Activated CD8-positive, alpha-beta memory T cell treated with anti-CD3 and anti-CD28 coated beads for 48 hours (primary cell): ENCODE measurements at places on chromosomes 5 and 9.

- no peak for DNase-seq
Observed at GRCh38 chr9:21923694-21924093, 70.5 kb downstream of the CDKN2A start.

DNA sequence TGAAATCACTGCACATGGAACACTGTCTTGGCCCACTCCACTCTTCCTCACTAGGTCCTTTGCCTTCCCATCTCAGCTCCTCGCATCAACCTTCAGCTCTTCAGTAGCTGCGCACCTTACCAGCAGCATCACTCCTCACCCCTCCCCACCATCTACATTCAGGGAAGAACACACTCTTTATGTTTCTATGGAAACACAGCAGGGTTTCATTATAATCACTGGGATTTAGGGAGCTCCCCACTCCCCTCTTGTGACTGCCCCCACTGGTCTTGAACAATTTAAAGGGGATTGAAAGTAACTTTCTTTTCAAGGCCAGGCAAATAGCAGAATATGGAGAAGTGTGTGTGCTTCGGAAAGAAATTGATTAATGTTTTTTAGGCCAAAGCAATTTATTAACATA lies 111.2 kb downstream of the INSYN2B start:
- no peak for DNase-seq

DNA sequence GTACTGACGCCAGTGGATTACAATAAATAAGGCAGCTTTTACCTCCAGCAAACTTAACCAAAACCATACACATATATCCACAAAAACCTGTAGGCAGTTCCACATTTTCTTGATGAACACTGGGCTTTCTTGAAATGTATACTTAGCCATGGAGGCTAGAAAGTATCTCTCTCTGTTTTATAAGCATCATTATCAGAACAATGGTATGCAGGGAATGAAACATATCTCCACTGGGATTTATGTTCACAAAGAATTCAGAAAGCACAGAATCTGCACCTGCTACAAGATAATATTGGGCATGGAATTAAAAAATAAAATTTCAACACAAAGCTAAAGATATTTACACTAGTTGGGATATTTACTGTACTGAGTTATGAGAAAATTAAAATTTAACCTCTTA lies 126.1 kb upstream of the RASA1 start:
- no peak for DNase-seq

- DNase-seq, result no peak
Observed at GRCh38 chr5:120555345-120555744, 91.2 kb downstream of the PRR16 start.

GRCh38 chr9:71589612-71590011 lies 178.7 kb downstream of the CEMIP2 start:
- DNase-seq, result no peak

DNA sequence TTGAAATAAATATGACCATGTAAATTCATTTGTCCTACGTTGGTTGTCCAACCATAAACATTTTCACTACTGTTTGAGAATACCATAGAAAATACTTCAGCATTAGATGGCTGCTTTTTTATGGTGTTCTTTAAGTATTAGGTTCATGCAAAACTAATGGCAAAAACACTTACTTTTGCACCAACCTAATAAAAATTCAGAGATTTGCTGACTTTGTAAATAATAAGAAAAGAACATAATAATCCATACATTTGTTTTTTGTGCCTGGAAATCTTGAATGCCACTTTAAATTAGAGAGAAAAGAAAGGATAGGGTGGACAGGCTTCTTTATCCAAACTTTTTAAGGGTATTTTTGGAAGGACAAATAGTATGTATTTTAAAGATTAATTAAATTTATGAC lies 719.7 kb upstream of the TYRP1 start:
- no peak for DNase-seq

GRCh38 chr9:81293651-81294050 lies 395.7 kb downstream of the TLE1 start:
- no peak for DNase-seq

- DNase-seq, result no peak
Observed at GRCh38 chr5:116032991-116033390, 719 bp downstream of the ARL14EPL start.

DNA sequence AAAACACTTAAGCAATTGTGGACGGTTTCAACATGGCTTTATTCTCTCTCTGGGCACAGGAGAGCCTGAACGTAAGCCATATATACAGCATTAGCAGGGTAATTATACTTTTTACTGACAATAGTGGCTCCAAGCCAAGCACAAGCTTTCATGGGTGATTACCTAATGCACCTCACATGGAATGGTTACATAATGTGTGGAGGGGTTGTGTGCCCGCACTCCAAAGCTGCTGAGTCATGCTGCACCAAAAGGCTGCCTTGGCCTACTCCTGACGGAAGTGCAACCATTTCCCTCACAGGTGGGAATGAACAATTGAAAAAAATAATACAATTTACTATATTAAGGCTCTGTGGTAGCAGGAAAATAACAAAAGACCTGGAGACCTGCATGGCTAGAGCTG lies 86.5 kb upstream of the ATP10B start:
- DNase-seq, result no peak

- no peak for DNase-seq
Observed at GRCh38 chr5:155313518-155313917, 300.0 kb downstream of the KIF4B start.

GRCh38 chr5:119070578-119070827 lies 384 bp upstream of the DMXL1 start:
- no peak for DNase-seq

DNA sequence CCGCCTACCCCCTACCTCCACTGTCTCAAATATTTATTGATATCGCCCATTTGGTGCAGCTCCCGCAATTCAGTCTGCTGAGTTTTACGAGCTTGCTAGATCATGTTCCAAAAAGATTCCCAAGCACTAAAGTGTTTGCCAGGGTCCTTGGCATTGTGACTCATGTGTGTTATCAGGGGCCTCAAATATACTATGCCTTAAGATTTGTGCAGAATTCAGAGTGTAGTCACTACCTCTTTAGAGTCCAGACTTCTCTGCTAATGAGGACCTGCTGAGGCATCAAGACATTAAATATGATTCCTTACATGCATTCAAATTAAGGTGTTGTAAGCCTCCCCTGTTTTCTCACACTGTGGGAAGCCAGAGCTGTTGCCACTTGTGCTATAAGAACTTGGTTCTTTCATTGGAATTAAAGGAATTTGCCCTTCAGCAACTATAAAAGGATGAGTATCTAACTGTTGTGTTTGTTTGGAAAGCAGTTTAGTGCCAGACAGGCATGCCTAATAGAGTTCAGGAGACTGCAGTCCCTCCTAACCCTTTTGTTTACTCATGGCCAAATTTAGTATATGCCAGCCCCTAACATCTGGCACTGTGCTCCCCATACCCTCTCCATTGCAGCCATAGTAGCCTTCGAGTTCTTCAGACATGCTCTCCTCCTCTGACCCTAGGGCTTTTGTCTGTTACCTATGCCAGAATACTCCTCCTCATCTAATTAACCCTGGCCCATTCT lies 316.4 kb downstream of the NR3C1 start:
- DNase-seq, result no peak

- DNase-seq, result no peak
Observed at GRCh38 chr5:14038341-14038959, 94.0 kb upstream of the DNAH5 start.

- DNase-seq, result no peak
Observed at GRCh38 chr5:4097199-4097598, 501.6 kb downstream of the IRX1 start.

DNA sequence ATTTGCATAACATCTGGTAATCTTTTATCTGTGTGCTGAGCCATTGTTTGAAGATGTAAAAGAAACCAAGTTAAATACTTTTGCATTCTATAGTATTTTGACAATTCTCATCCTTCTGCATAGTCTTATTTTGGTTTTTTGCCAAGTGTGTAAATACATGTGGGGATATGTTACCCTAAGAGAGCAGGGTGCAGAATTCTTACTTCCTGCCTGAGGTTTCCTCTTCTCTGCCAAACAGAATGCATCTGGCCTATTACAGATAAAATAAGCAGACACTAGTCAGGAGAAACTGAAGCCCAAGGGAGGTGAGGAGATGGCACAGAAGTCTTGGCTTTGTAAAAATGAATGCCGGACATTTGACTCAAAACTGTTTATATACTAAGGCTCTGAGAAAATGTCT lies 462.1 kb downstream of the TMEM38B start:
- no peak for DNase-seq
